ENCODE measurements at places on chromosomes 3 and 15.
A peak's percentile ranks its signal among the peaks of the same experiment; 100 is the strongest.

GRCh38 chr15:73922186-73923151 is 3.8 kb upstream of the LOXL1 start:
- no peak for DNase-seq

DNA sequence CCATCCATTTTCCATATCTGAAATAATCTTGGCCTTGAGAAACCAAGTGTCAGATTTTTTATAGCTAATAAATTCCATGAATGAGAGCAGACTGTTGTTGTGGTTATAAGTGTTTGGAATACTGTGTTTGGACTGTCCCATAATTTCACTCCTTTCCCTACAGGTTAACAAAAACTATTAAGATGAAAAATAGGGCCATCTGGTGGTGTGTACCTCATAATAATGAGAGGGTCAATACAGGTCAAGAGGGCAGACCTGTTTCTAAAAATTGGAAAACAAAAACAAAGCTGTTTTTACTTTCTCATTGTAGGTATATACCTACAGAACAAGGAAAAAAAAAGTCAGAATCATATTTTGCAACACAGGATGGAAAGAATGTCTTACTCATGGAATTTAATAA is 553.8 kb upstream of the SGO1 start:
- DNase-seq: peak; percentile 38

- no peak for DNase-seq
Measured at GRCh38 chr3:97959872-97960271, 12.4 kb downstream of the RIOX2 start.

- DNase-seq: no peak
Measured at GRCh38 chr3:107892955-107893624, 197.7 kb downstream of the CD47 start.

DNA sequence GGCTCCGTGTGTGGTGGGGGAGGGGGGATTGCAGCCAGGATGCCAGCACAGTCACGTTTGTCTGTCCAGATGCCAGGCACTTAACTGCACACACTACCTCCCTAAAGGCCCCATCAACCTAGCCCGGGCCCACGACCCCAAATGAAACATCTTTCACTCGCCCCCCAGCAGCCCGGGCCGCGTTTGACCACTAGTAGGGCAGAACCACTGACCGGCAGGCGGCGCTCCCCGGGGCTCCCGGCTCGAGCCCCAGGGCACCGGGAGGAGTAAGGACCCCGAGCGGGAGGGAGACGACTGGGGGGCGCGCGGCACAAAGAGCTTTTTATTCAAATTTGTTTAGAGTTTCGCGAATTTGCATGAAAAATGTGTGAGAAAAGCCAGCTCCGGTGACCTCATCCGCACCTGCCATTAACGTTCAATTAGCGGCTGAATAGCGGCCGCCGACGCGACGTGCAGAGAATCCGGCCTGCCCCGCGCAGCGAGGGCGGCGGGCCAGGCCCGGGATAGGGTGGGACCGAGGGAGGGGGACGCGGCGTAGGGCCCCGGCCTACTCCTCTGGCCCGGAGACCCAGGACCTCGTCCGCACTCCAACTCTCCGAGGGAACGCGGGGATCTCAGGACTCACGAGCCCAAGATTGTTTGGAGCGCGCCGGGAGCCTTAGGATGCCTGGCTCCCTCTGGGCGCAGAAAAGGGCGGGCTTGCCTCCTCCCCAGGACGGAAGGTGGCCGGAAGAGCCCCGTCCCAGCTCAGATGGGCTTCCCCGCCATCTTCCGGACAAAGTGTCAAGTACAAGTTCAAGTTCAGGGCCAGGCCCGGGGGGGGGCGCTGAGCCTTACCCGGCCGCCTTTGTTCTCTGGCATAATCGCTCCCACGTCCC is 64.9 kb upstream of the POLG start:
- peak; percentile 87 for DNase-seq

DNA sequence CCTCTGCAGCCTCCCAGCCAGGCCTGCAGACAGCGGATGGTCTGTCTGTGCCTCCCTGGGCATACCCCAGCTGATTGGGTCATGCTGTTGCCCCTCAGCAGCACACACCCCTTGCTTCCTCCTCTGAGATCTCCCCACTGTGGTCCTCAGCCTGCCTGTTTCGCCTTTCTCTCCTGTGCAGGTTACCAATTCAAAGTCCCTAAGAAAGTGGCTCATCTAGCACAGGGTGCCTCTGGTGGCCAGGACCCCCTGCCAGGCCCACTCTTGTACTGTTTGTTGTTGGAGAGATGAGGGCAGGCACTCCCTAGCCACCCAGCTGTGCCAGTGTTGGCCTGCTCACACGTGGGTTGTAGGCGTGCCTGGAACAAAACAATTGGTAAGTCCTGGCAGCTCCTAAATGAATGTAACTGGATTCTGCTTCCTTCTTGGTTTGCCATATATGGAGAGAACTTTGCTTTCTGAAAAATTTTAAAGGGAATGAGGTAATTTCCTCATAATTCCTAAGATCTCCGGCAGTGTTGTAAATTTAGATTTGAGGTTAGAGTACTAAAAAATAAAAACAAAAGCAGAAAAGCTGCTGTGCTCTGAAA is 213.2 kb upstream of the IL12A start:
- DNase-seq: no peak

- no peak for DNase-seq
Measured at GRCh38 chr3:188573956-188574355, 420.0 kb downstream of the LPP start.

- no peak for DNase-seq
Measured at GRCh38 chr3:151303751-151304150, 12.9 kb downstream of the GPR87 start.

GRCh38 chr15:51051776-51052175 is 42.9 kb downstream of the TNFAIP8L3 start:
- DNase-seq: no peak

GRCh38 chr15:58233341-58233740 is 95.2 kb downstream of the AQP9 start:
- no peak for DNase-seq

DNA sequence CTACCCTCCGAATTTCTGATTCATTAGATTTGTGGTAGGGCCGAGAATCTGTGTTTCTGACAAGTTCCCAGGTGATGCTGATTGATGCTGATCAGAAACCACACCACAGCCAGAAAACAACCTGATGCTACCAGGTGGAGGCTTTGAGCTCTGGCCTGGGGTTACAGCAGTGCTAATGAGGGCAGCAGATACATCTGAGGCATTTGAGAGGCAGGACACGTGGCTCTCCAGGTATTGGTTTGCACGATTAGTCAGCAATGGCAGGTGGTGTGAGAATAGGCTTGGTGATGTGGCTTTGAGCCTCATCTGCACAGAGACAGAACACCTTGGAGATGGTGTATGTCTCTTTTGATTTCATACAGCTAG is 78.8 kb upstream of the THBS1 start:
- no peak for DNase-seq

- no peak for DNase-seq
Measured at GRCh38 chr15:52441841-52442240, 86.8 kb downstream of the MYO5A start.

DNA sequence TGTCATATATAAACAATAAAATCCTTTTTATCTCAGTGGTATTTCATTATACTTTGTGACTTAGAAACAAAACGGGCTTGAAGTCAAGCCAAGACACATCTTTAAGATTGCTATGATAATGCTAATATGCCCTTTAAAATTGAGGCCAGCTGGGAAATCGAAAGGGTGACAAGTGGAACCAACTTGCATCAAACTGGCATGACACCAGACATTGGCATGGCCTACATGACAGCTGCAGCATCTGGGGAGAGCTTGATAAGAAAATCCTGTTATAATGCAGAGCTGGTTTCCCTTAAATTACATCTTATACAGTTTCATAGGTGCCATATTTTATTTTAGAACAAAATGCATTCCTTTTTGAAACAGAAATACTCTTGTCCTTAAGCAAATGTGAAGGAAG is 325.2 kb downstream of the ZBBX start:
- no peak for DNase-seq

DNA sequence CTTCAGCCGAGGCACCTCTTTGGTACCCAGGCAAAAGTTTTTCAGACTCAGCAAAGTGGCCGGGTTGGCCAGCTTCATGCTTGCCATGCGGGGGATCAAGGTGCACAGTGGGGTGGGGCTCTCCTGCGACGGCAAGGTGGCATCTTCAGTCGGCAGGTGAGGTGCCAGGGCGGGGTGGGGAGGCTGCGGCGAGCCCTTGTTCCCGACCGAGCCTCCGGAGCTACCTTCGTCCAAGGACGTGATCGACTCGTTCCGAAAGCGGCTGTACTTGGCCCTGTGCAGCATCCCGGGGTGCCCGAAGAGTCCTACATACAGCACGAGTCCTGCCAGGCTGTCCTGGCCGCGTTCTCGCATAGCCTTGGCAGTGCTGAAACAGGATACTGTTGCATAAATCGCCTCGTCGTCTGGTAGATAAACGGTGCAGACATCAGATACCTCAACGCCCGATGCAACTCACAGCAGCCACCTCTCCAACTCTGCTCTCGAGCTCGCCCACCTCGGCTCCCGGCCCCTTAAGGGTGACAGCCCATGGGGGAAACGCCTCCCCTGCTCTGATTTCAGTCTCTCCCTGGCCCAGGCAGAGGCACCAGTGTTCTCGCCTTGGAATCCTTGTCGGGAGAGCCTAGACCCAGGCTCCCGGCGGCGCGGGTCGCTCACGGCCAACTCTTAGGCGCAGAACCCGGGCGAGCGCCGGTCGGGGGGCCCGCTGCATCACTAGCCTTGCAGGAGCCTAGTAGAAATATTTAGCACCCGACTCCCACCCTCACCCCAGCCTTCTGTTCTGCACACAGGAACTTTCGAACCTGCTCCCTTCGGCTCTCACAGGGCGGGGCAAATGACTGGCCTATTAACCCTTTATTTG is 826 bp downstream of the SHC4 start:
- no peak for DNase-seq

GRCh38 chr15:90902840-90903732 is at the start of gene MAN2A2:
Gene MAN2A2 (plus strand): TSS chr15:90903302. CDS start chr15:90904208, 906 bp downstream.
- DNase-seq: peak; percentile 84

DNA sequence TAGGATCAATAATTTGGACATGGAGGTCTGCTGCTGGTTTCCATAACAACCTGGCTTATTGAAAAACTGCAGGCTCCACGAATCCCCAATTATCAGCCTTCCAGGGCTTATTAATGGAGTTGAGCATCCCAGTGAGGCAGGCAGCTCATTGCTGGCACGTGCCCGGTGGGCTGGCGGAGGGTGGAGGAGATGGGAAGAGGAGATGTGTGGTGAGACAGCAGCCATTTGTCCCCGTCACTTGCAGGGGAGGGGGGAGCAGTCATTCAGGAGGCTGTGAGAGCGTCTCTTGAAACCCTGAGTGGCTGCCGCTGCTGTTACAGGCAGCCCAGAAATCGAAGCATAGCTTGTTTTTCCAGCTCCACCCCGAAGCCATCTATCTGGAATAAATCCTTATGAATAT is 70.6 kb downstream of the GAP43 start:
- no peak for DNase-seq

DNA sequence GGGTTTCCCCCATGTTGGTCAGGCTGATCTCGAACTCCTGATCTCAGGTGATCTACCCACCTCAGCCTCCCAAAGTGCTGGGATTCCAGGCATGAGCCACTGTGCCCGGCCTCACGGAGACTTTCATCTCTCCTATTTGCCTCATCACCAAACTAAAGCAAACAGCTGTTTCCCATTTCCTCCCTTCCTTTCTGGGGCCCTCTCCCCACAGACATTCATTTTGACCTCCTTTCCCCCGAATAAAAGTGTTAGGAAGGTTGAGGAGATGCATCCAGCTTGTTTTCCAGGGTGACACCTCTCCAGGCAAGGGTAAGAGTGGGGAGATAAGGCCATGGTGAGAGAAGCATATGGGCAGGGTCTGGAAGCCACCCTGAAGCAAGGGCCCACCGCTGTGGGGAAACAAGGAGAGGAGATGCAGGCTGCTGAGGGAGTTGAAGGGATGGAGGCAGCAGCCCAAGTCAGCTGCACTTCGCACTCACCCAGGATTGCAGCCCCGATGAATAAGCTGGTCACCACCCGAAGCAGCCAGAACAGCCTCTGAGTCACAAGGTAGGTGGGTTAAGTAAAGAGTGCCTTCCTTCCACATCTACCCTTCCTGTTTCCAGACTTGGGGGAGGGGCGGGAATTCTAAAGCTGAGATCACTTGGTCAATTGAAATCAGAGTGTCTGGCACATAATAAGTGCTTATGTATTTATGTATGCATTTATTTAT is 7.7 kb downstream of the DUOXA2 start:
- no peak for DNase-seq

DNA sequence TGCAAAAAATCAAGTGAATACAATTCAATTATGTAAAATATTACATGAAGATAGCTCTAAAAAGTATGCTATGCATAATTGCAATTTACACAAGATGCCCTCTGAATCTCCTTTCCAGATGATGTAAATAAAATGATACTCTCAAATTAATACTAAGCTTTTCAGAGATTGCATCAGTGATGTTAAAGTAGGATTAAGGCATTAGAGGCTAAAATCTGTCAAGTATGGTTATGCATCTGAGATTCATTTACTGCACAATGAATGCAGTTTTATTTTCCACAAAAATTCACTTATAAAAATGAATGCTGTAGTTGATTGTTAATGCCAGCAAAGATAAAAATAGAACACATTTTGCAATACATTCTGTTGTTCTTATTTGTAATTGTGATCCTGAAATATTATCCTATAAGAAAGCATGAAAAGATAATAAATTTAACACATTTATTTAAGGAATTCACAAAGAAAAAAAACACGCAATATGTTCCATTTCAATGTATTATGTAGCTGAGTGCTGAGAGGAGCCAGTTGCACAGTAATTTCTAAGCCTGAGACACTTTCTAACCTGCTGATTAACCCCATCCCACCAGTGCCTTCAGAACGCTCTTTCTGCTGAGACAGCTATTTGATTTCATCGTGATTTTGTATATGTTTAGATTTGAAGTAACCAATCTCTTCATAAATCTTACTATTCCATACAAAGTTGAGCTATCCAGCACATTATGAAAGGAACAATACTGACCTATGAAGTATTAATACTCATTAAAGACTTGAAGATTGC is 224.4 kb downstream of the CADM2 start:
- DNase-seq: no peak

DNA sequence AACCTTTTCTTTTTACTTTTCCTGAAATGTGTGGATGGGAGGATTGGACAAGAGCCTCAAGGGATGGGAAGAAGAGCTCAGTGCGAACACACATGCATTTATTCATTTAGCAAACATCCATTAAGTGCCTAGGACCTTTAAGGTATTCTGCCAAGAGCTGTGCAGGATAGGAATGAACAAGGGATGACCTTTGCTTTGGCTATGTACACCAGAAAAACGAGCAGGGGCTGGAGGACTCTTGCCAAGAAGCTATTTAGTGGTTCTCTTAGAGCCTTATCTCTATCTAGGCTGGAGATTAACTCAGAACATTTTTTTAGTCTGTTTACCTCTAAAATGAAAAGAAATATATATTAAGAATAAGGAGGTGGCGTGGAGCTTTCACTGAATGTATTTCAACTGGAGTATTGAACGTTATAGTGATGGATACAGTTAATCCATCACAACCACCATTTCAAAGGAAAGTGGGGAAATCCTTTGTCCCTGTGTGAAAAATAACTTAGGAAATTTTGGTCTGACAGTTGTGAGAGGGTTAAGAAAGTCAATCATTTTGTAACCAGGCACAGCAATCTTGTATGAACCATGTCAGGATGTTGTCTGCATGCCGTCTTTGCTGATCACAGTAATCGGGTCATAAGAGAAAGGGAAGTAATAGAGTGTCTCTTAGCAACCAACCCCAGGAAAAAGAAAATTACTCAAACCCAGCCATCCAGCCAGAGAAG is 279.0 kb downstream of the LPP start:
- no peak for DNase-seq
